ENCODE measurements at places on chromosomes 7 and 10. TPM values are rescaled to one million over a fixed set of nuclear protein-coding genes. Genes with fewer than 3 reads are reported as not detected.

The HACD1 gene
- total RNA-seq, result 18.4 TPM

The ENTPD1 gene
- total RNA-seq, result 0.16 TPM

The MYL10 gene
- not detected for total RNA-seq

The MUC12 gene
- total RNA-seq, result not detected

The HABP2 gene
- total RNA-seq, result not detected

The SLC18A3 gene
- total RNA-seq, result not detected

The PON1 gene
- total RNA-seq, result not detected

The FAM13C gene
- total RNA-seq, result 9.1 TPM

The PDE1C gene
- 187 TPM for total RNA-seq

The PSD gene
- total RNA-seq, result 1.3 TPM

The MARCHF5 gene
- total RNA-seq, result 14.0 TPM

The AGK gene
- total RNA-seq, result 28.7 TPM

The PHTF2 gene
- total RNA-seq, result 47.5 TPM

The CYP3A7 gene
- total RNA-seq, result 0.74 TPM

The CCL24 gene
- not detected for total RNA-seq

The MTG1 gene
- 25.4 TPM for total RNA-seq

The IL6 gene
- total RNA-seq, result 3.8 TPM

The C10orf67 gene
- not detected for total RNA-seq

The LAMB1 gene
- total RNA-seq, result 332 TPM

The CPA5 gene
- total RNA-seq, result 0.09 TPM

The ZNF277 gene
- total RNA-seq, result 41.4 TPM

The MYH16 gene
- not detected for total RNA-seq

The INA gene
- total RNA-seq, result 0.33 TPM

The ZNF33B gene
- total RNA-seq, result 3.0 TPM

The AGR2 gene
- total RNA-seq, result not detected

The CRTAC1 gene
- not detected for total RNA-seq

The HOXA9 gene
- not detected for total RNA-seq

The SLC26A3 gene
- total RNA-seq, result not detected

The TMEM184A gene
- not detected for total RNA-seq

The AGAP9 gene
- 4.2 TPM for total RNA-seq

The HOXA11 gene
- not detected for total RNA-seq

The NUTM2E gene
- not detected for total RNA-seq

The MYPN gene
- total RNA-seq, result 1.7 TPM

The CARD11 gene
- under 0.01 TPM for total RNA-seq

Measured in fibroblast of the aortic adventitia (primary cell).